ENCODE measurements at places on chromosomes 5 and 9.

- DNase-seq = no peak
These were observed 169.8 kb upstream of the STK32A start for GRCh38 chr5:147065071-147065470.

GRCh38 chr5:168941901-168942300, 359.0 kb downstream of the SLIT3 start:
- DNase-seq = no peak

DNA sequence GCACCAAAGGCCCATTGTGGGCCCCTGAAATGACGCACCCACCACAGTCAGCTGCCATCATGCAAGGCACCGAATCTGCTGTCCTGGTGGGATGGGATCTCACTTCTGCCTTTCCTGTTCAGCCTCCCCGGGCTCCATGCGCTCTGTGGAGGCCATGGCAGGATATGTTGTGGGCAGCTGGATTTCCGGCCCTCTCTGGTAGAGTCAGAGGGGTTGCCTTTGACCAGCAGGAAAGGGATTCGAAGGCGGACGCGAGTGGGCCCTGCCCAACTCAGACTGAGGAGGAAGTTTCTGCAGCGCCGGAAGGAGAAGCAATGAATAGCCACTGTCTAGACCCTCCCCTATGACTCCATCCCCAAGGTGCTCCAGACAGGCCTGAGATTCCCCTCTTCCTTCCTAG, 35.5 kb downstream of the GADD45G start:
- no peak for DNase-seq

DNA sequence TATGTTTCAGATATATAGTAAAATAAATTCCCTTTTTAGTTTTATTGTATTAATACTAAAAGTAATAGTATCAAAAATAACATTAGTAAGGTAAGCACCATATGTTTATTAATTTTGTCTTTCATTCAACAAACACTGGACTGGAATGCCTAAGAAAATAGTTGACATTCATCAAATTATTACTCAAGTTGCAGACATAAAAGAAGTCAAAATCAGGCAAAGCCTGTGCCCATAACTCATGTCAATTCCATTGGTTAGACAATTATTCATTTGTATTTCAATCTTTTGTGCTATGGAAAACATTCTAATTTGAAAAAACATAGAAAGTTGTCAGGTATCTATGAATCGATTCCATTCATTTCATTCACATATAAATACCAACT, 158.9 kb downstream of the CEMIP2 start:
- DNase-seq = no peak

Measured in activated CD4-positive, alpha-beta T cell treated with anti-CD3 and anti-CD28 coated beads, Interleukin-2, amount 50 U/mL, for 48 hours (primary cell).